Cortex of kidney (tissue), 1 donor: ENCODE measurements at places on chromosomes 12 and 14.

DNA sequence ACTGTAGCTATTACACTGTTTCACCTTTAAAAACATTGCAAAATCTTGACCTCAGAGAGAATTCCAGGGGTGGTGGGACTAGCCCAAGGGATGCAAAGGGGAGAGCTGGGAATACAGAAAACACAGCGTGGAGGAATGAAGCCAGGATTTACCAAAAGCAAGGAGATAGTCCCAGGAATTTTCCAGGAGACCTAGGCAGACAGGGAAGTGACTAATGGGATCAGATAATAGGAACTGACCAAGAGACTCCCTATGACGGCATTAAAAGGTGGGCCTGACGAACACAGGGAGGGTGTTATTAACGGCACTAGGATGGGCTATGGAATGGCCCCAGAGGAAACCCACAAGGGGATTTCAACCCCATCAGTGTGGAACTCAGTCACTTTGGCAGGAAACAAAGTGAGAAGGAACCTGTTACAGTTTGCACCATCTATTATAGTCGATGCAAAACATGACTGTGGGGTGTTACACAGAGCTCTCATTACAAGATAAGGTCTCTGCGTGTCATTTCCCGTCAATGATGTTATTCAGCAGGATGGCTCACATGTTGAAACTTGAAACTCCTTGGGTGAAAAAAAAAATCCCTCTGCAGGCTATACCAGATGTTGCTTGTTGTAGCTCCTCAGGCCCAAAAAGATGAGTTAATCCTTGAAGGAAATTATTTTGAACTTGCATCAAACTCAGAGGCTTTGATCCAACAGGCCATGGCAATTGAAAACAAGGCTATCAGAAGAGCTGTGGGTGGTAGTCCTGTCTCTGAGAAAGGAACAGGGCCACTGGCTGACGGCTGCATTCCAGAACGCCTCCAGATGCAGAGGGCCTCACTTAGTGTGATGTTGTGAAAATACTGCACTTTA lies 58.7 kb downstream of the DRAM1 start:
- DNase-seq = no peak

DNA sequence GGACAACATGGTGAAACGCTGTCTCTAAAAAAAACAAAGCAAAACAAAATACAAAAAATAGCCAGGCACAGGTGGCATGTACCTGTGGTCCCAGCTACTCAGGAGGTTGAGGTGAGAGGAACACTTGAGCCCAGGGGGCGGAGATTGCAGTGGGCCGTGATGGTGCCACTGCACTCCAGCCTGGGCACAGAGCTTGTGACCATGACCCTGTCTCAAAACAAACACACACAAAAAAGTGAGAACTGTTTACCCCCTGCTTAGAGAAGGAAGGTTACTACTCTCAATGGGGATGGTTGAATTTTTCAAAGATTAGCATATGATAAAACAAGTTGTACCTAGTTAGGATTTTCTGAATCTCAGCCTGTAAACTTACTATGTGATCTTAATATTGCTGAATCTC lies 68.0 kb downstream of the ZFP36L1 start:
- no peak for DNase-seq

- no peak for DNase-seq
These were observed 58.0 kb upstream of the EVL start for GRCh38 chr14:100007254-100007653.

DNA sequence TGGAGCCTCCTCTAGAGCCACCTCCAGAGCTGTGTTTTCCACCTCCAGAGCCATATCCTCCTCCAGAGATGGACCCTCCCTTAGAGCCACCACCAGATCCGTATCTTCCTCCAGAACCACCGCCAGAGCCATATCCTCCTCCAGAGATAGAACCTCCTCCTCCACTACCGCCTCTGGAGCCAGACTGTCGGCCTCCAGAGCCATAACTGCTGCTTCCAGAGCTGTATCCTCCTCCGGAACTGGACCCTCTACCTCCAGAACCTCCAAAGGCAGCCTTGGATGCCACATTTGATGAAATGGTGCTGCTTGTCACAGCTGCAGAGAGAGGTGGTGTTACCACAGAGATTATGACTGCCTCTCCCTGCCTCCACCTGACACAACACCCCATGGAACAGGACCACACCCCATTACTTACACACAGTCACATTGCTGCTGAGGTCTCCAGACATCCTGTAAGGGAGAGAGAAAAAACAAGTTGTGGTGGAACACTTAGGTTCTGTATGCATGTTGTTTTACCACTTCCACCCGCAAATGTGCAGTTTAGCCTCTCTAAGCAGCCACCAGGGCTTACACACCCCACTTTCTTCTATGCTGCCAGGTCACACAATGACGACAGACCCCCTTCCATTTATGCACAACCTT lies 6.8 kb downstream of the KRT2 start:
- no peak for DNase-seq

- DNase-seq = no peak
These were observed 20.6 kb upstream of the PKP2 start for GRCh38 chr12:32917094-32917611.

- DNase-seq = no peak
These were observed 771.4 kb downstream of the AACS start for GRCh38 chr12:125836647-125837046.

DNA sequence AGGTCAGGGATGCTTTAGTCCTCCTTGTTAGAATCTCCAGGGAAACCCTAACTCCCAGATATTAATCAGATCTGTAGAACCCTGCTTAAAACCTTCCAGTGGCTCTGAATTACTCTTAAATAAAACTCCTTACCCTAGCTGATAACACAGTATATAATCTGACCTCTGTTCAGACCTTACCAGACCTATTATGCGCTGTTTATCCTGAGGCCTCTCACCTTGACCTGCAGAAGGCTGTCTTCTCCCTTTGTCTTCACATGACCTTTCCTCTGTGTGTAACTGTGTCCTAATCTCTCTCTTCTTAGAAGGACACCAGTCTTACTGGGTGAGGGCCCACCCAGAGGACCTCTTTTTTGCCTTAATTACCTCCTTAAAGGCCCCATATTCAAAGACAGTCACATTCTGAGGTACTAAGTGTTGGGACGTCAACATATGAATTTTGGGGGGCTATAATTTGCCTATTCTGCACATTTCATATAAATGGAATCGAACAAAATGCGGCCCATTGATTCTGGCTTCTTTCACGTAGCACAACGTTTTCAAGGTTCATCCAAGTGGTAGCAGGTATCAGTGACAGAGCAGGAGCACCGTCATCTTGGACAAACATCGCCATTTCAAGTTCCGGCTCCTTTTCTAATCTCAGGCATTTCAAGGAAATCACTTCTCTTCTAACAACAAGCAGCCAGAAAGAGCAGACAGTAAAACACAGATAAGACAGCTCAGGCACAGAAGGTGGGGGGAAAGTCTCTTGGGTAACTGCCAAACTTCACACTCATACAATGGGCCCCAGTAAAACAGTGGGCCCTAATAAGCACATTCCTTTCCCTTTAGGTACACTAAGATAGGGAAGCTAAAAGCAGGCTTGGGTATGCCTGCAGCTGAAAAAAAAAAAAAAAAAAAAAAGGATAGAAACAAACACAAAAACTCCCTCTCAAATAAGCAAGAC lies 200.2 kb upstream of the NUDT4 start:
- DNase-seq = no peak

DNA sequence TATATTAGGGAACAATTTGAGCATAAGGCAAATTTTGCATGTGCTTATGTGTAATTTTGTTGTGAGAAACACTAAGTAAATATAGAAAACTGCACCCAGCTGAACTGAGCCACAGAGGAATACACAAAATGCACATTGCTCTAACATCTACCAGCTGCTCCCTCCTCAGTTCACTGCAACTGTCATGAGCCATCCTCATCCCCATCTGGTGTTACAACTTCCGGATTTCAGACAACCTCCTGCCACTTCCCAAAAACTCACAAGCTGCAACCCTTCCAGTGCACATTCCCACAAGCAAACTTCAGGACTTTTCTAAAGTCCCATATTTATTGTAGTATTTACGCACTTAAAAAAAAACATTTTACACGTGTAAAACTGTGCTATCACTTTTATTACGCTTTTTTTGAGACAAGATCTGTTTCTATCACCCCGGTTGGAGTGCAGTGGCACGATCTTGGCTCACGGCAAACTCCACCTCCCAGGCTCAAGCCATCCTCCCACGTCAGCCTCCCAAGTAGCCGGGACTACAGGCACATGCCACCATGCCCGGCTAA lies 169.1 kb upstream of the TBX3 start:
- no peak for DNase-seq

- DNase-seq = no peak
These were observed 512 bp upstream of the RND1 start for GRCh38 chr12:48866052-48866711.

- no peak for DNase-seq
These were observed 19.8 kb upstream of the KCNH3 start for GRCh38 chr12:49518914-49519573.
